Stimulated activated CD4-positive, alpha-beta T cell treated with anti-CD3 and anti-CD28 coated beads, Interleukin-15, amount 100 ng/mL, for 24 hours (primary cell): ENCODE measurements at places on chromosomes 7 and 10.
A peak's percentile ranks its signal among the peaks of the same experiment; 100 is the strongest.

GRCh38 chr7:151550656-151551286 is 31.1 kb upstream of the RHEB start:
- DNase-seq: no peak

DNA sequence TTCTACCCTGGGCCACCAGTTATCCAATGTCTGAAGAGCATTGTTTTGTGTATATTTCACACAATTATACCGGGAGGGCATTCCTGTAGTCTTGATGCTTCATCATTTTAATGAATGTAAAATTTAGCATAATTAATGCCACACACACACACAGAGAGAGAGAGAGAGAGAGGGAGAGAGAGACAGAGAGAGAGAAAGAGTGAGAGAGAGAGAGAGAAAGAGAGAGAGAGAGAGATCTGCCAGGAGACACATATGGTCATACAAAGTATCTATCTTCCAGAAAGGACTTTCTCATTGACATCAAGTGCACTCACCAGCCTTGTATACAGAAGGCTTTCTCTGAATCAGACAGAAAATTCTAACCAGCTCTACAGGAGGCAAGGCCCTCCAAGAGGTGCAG is 72.3 kb downstream of the KLF6 start:
- DNase-seq: no peak

- no peak for DNase-seq
Observed at GRCh38 chr10:85857791-85858190, 508.8 kb downstream of the GRID1 start.

GRCh38 chr7:27560706-27561235 is 101.9 kb downstream of the HIBADH start:
- no peak for DNase-seq

GRCh38 chr7:99312316-99313203 is 13.1 kb upstream of the ARPC1A start:
- DNase-seq: peak; percentile 80

GRCh38 chr7:134891262-134891695 is 95.0 kb upstream of the AGBL3 start:
- no peak for DNase-seq

GRCh38 chr10:64626924-64627323 is 1105.7 kb downstream of the REEP3 start:
- no peak for DNase-seq

- DNase-seq: no peak
Observed at GRCh38 chr7:69638674-69639073, 40.4 kb downstream of the AUTS2 start.

- DNase-seq: no peak
Observed at GRCh38 chr7:22288202-22288601, 68.8 kb downstream of the RAPGEF5 start.

DNA sequence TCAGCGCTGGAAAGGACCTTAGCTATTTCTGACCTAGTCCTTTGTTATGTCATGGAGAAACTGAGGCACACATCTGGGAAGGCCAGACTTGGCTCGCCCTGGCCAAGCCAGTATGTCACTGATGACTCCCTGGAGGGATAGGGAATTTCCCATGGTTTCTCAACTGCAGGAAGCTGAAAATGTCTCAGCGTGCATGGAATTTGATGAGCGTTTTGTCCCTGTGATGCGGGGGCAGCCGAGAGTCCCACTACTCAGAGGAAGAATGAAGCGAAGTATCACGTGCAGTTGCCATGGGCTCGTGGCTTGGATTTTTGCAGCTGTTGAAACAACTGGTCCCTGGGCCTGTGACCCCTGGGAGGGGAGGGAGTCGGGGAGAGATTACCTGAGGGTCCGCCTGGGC is 44.8 kb downstream of the CLIP2 start:
- no peak for DNase-seq
